ENCODE measurements at places on chromosomes 6 and 20.

GRCh38 chr6:141035312-141036200, 1097.2 kb upstream of the GJE1 start:
- no peak for DNase-seq

DNA sequence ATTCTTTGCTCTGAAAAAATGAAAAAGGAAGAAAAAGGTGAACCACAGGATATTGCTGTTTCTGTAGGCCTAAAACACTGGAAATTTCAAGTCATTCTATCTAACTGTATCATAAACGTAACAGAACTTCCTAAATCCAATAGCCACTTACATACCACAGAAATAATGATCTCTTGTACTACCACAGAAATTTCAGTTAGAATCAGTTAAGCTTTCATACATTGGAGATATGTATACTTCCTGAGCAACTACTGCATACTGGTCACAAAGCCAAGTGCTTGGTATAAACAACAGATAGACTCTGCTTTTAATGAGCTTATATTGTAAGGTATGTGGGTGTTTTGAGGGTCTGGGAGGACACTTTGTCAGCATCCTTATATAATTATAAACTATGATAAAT, 38.6 kb downstream of the VTA1 start:
- no peak for DNase-seq

GRCh38 chr6:12371641-12372146, 81.5 kb downstream of the EDN1 start:
- DNase-seq: no peak

- DNase-seq: no peak
Measured at GRCh38 chr6:167526465-167527368, 201.8 kb downstream of the TTLL2 start.

- DNase-seq: no peak
Measured at GRCh38 chr20:37298190-37298939, 8.9 kb downstream of the MANBAL start.
